ENCODE measurements at places on chromosomes 1 and 21.

DNA sequence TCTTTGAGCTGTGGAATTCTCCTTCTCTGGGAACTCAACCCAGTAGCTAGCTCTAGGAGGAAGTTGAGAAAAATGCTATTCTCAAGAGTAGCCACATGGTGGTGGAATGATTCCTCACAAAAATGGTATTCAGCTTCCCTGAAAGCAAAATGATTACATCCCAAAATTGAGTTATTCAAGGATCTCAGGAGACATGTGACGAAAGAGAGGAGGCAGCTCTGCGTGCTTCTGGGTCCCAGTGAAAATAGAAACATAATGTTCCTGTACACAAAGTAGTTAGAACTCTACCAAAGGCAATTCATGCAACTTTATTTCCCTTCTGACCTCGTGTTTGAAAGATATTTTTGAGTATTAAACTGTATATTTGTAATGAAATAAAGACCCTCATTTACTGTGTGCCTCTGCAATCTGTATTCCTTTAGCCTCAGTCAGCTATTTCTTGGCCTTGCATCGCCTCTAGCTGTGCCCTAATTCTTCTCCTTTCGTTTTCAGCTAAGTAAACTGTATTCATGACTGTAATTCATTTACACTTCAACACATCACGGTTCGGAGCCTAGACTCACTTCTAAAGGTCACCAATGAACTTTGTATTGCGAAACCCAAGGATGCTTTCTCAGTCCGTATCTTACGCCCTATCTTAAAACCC lies 167.3 kb downstream of the FASLG start:
- peak; percentile 69 for DNase-seq

- DNase-seq, result no peak
Measured at GRCh38 chr1:195604287-195604686, 1004.0 kb downstream of the KCNT2 start.

- DNase-seq, result no peak
Measured at GRCh38 chr1:228752675-228753265, 17.5 kb downstream of the RHOU start.

GRCh38 chr1:86765073-86765472 lies 60.7 kb downstream of the SH3GLB1 start:
- DNase-seq, result no peak

DNA sequence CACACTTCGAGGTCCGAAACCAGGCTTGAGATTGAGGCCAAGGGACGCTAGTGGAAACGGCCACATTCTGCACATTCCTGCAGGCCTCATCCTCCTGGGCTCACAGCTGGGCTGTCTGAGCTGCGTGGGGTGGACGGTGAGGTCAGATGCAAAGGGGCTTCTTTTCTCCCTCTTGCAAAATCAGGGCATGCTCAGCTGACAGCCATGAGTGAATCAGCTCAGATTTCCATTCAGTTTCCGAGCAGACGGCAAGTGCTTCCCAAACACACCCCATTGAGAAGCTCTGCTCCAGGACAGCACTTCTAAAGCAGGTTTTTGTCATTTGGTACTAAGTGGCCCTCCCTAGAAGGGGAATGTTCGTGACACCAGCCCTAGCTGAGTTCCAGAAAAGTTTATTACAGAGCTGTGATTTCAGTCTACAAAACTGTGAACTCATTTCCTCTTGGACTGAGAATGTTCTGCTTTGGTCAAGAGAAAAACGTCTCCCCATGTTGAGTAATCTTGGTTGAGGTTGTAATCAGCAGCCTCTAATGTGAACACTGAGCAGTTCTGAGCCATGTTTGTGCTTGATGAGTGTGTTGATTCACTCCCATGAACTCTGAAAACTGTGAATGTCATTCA lies 10.0 kb downstream of the PDPN start:
- peak; percentile 85 for DNase-seq

DNA sequence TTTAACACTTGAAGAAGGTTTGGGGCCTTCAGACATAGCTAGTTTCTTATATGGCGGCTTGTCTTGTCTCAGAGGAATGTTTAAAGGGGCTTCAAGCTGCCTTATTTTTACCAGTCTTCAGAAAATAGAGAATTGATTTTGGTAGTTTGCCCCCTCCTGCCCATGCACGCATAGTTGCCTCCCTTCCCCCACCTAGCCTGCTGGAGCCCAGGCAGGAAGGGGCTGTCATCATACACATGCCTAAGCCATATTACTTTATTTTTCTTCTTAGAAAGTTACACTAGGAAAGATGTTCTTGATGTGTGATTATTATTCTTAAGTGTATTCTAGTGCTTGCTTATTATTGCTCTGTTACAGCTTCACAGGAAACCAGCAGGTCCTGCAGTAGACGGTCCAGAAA lies 18.3 kb downstream of the PBX1 start:
- no peak for DNase-seq

GRCh38 chr1:55854911-55855310 lies 639.7 kb upstream of the USP24 start:
- DNase-seq, result no peak

- DNase-seq, result no peak
Measured at GRCh38 chr1:225580238-225581099, 72.5 kb downstream of the ENAH start.

- no peak for DNase-seq
Measured at GRCh38 chr1:13941315-13941714, 241.3 kb downstream of the PRDM2 start.

DNA sequence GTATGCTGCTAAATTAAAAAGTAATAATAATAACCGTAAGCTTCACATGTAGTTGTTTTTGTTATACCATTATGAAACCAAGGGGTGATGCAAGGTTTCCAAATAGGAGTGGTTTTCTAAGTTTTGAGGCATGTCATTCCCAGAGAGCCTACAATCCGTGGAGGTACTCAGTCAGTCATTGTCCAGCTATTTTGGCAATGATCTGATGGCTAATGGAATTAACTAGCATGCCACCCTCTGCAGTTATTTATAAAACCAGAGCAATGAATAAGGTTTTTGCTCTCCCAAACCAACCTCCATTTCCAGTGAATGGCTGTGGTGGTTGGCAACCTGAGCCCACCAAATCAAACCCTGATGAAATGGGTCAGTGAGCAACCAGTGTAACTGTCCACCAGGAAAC lies 106.4 kb downstream of the TBX15 start:
- no peak for DNase-seq

- no peak for DNase-seq
Measured at GRCh38 chr1:95093296-95093695, 20.5 kb upstream of the ALG14 start.

DNA sequence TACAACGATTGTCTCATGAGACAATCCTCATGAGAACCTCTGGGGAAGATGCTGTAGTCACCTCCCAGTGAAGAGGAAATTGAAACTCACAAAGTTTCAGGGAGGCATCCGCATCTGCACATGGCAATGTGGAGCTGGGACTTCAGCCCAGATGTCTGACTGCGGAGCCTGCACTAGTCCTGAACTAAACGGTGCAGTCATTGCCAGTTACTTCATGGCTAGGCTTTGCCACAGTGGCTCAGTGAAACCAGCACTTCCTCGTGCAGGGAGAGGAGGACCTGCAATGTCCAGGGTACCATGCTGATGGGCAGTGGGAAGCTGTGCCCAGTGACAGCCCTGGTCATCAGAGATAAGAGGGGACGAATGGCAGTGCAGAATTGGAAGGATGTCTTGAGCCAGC lies 40.7 kb upstream of the ETS2 start:
- no peak for DNase-seq

DNA sequence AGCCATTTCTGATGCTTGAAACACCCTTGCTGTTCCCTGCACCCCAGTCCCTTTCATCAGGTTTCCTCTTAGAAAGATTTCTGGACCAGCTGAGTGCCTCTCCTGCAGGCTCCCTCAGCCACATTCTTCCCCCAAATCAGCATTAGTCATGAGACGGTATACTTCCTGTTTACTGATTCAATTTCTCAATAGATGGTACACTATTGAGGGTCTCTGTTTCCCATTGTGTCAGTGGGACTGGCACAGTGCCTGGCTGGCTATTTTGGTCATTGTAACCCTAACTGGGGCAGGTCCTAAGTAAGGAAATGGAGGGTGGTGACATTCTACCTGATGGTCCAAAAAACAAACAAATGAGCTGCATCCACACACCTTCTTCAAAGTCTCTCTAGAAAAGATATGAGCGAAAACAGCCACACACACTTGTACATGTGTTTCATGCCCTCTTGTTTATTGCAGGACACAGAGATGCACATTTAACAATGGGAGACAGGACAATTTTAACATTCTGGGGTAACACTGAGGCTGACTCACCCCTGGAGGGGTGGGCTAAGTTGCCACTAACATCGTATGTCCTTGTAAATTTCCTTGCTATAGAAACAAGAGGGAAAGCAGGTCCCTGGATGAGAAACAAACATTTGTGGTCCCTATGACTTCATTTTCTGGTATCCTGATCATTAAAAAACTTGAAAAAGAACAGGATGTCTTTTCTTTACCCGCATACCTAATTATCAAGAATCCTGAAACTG lies 77.5 kb downstream of the RRAGC start:
- DNase-seq, result no peak

DNA sequence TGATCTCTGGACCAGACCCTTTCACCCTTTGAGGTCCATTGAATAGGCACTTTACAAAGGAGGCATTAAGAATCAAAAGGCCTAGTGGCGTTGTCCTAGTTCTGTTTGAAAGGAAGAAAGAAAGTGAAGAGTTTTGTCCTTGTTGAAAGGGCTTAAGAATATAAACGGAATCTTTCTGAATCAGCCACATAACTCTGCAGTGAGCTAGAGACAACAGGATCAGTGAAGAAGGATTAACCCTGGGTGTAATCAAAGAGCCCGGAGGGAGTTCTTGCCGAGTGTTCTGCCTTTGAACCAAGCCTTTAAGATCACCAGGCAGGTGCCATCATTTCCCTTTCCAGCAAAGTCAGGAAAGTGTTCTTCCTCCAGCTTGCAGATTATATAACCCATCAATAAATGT lies 54.8 kb upstream of the CNTN2 start:
- DNase-seq, result no peak

DNA sequence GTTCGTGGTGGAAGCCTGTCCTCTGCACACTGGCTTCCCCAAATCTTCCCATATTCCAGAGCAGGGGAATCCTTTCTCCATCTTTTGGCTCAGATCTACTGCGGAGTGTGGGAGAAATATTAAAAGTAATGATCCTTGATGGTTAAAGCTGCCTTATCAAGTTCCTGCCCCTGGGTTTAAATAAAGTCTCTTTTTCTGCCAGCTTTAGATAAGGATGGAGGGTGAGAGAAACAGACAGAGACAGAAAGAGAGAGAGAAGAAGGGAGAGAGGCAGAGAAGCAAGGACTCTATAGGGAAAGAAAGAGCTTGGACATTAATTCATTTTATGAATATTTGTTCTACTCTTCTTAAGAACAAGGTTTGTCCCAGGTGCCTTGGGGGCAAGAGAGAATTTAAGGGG lies 98.0 kb downstream of the KCNJ15 start:
- DNase-seq, result no peak

DNA sequence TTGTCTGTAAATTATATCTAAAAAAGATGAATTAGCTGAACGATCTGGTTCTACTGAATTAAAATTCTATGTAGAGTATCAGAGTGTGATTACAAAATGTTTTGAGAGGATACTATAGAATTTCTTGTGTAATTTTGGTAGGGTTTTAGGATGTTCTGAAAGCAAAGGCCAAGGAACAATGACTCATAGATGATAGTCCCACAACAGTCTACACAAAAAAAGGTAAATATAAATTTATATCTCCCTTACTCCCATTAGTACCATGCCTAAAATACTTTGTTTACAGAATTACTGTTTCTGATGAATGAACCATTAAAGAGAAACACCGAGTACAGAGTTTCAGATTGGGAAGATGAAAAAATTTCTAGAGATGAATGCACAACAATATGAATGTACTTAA lies 9.5 kb downstream of the EDEM3 start:
- DNase-seq, result no peak

GRCh38 chr21:34215501-34215900 lies 142.1 kb downstream of the MRPS6 start:
- DNase-seq, result no peak

GRCh38 chr1:18944810-18945209 lies 11.7 kb downstream of the IFFO2 start:
- no peak for DNase-seq

DNA sequence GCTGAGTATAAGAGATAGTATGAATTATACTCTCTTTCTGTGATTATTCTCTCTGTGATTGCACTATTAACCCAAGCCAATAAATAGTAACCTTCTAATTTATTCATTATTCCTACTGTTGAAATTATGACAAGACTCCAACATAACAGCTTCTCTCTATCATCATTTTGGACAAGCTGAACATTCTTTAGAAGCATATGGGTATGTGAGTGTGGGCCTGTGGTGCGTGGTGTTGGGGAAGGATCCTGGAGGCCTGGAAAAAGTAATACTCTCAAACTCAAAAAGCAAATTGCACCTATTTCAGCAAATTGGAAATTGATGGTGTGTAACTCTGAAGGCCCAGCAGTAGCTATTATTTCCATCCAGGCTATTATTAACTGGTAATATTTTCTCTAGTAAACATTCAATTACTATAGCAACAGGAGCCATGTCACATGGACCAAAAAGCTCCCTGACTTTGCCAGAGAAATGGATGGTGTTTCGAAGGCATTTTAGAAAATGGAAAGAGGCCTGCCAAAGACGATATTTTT lies 502.8 kb downstream of the LTN1 start:
- no peak for DNase-seq
